ENCODE measurements at places on chromosomes 5 and 9. TPM values are rescaled to one million over a fixed set of nuclear protein-coding genes. Genes with fewer than 3 reads are reported as not detected.

Gene C7
- 95.1 TPM for total RNA-seq

GRCh38 chr5:19855453-19855852 lies 132.5 kb downstream of the CDH18 start:
- no peaks in the 10 kb centered on the region for H3K27me3 ChIP-seq
- H3K27ac ChIP-seq: no peak overlapping the region
- no peak overlapping the region for H3K4me3 ChIP-seq
- peak; percentile 16 for DNase-seq
- no peaks in the 10 kb centered on the region for H3K36me3 ChIP-seq

DNA sequence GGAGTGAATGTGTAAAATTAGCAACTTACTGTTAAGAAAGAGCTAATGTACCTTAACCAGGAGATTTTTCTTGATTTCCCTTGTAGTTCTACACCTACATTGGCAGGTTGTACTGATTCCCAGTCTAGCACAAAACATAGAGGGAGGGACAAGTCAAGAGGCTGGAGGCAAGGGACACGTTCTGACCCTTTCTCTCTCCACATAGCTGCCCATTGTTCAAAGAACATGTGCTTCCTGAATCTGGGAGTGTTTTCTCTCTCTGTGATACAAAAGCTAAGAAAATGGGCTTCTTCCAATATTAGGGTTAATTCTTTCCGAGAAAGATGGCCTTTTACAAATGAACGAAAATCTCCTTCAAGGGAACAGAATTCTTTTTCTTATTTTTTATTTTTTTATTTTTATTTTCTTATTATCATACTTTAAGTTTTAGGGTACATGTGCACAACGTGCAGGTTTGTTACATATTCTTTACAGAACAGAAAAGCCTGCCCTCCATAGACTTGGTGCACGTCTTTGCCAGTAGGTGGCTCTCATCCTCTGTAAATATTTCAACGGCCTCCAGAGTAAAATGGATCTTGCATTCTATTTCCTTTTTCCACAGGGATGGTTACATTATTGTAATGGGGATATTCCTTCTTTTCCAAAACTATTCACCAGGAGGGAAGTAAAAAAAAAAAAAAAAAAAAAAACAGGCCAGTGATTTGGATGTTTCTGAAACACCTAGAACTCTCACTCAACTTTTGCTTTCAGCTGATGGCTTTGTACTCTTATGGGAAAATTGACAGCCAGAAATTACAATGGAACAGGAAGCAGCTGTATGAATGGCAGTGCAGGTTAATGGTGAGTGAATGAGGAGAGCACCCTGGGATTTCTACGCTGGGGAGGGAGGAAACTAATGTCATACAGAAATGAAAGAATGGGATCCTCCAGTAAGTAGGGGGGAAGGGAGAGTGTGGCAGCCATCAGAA lies 13.1 kb upstream of the IFNA5 start:
- peaks cover 4% of the 10 kb centered on the region for H3K36me3 ChIP-seq
- no peak overlapping the region for H3K27ac ChIP-seq

DNA sequence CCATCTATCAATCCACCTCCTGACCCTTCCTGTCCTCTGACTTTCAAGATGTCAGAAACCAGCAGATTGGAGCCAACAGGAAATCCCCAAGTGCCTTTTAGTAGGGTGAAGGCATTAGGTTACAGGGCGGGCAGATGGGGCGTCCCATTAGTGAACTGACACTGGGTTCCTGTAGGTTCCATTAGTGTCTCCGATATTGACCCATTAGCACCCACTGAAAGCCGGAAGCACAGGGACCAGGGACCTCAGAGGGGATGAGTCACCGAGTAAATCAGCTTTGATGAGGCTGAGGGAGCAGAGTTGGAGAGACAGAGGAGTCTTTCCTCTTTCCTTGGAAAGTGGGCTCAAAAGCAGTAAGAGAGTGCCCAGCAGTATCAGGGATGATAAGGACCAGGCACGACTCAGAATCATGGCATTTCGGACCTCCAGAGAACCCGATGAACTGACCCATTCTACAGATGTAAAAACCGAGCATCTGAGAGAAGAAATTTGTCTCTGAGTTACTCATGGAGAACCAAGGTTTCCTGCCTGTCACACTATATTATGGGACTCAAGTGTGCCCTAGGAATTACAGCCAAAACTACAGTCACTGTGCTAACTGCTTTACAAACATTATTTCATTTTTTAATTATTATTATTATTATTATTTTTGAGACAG lies 47.2 kb upstream of the FABP6 start:
- H3K36me3 ChIP-seq: no peaks in the 10 kb centered on the region
- no peak overlapping the region for H3K4me3 ChIP-seq
- DNase-seq: no peak

GRCh38 chr5:145971701-145972100 lies 35.3 kb downstream of the SH3RF2 start:
- no peak overlapping the region for H3K4me3 ChIP-seq
- no peak for DNase-seq
- H3K4me1 ChIP-seq: no peaks in the 10 kb centered on the region
- H3K36me3 ChIP-seq: no peaks in the 10 kb centered on the region
- no peak overlapping the region for H3K27ac ChIP-seq
- no peaks in the 10 kb centered on the region for H3K27me3 ChIP-seq

Gene RASGRF2
- total RNA-seq: 17.1 TPM

All from spinal cord (tissue), 10 donors.